ENCODE measurements at places on chromosomes 2 and 18. TPM values are rescaled to one million over a fixed set of nuclear protein-coding genes. Genes with fewer than 3 reads are reported as not detected.
A peak's percentile ranks its signal among the peaks of the same experiment; 100 is the strongest.

Gene COL6A3
- total RNA-seq, result 27.6 TPM

Gene EML6
- total RNA-seq, result 0.83 TPM

Gene SP140L
- total RNA-seq, result 49.1 TPM

GRCh38 chr2:209426432-209426831, 2.6 kb downstream of the MAP2 start:
- H3K36me3 ChIP-seq, result no peaks in the 10 kb centered on the region
- no peak overlapping the region for H3K4me3 ChIP-seq
- DNase-seq, result no peak
- peaks cover 10% of the 10 kb centered on the region for H3K4me1 ChIP-seq

- no peak for DNase-seq
- peaks cover 18% of the 10 kb centered on the region for H3K27me3 ChIP-seq
- H3K4me1 ChIP-seq, result peaks cover 9% of the 10 kb centered on the region
- H3K27ac ChIP-seq, result no peak overlapping the region
- H3K36me3 ChIP-seq, result no peaks in the 10 kb centered on the region
These were observed 93.8 kb downstream of the CMPK2 start for GRCh38 chr2:6771634-6772611.

DNA sequence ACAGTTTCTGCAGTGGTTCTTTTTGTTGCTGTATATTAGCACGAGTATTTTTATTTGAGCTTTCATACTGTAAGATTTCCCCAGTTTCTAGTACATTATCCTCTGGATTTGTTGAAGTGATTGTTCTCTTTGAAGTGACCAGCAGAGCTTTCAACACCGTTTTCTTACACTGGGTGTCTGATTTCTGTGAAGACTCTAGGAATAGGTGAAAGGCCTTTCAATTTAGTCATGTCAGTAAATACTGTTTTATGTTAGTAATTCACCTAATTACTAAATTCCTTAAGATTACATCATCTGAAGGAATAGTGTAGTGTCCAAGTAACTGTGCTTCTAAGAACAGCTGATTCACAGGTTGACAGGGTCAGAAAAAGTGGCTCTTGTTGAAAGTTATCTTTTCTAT, 2.3 kb downstream of the PPM1B start:
- H3K27ac ChIP-seq, result peak overlapping the region; percentile 41
- peak overlapping the region; percentile 88 for H3K4me3 ChIP-seq
- no peaks in the 10 kb centered on the region for H3K27me3 ChIP-seq
- peaks cover 24% of the 10 kb centered on the region for H3K36me3 ChIP-seq
- peaks cover 44% of the 10 kb centered on the region for H3K4me1 ChIP-seq

- H3K36me3 ChIP-seq, result peaks cover 3% of the 10 kb centered on the region
- no peaks in the 10 kb centered on the region for H3K27me3 ChIP-seq
- DNase-seq, result no peak
- H3K4me1 ChIP-seq, result peaks cover 11% of the 10 kb centered on the region
- no peak overlapping the region for H3K27ac ChIP-seq
These were observed 325.9 kb downstream of the SLC8A1 start for GRCh38 chr2:40126006-40126405.

GRCh38 chr2:157840568-157841156, 35.5 kb downstream of the ACVR1 start:
- DNase-seq, result no peak
- H3K4me3 ChIP-seq, result no peak overlapping the region
- H3K36me3 ChIP-seq, result peaks cover 50% of the 10 kb centered on the region
- no peak overlapping the region for H3K27ac ChIP-seq
- no peaks in the 10 kb centered on the region for H3K27me3 ChIP-seq

Data from activated CD4-positive, alpha-beta T cell treated with anti-CD3 and anti-CD28 coated beads, Interleukin-2, amount 10 ng/mL, durations not matched to agents 24 days and 14 days (primary cell).